GM10248 (cell line): ENCODE measurements at places on chromosomes 13 and 19.

DNA sequence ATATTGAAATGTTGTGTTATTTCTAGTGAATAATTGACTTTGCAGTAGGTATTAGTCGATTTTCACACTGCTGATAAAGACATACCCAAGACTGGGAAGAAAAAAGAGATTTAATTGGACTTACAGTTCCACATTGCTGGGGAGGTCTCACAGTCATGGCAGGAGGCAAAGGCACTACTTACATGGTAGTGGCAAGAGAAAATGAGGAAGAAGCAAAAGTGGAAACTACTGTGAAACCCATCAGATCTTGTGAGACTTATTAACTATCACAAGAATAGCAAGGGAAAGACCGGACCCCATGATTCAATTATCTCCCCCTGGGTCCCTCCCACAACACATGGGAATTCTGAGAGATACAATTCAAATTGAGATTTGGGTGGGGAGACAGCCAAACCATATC, 9.9 kb upstream of the C5AR2 start:
- no peak for DNase-seq

DNA sequence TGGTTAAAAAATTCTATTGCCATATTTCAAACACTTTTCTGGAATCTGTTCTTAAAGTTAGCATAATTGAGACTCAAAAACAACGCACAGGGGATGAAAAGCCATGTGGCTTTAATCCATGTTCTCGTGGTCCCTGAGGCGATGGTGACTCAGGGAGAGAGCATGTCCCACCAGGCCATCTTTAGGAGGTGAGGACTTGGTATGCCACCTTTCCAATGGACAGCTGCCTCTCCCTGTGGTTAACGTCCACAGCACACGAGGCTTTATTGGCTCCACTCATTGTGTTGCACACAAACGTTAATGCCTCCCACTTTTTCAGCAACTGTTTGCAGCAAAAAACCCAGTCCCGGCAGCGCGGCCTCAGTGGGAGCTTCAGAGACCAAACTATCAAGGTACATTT, 51.4 kb downstream of the EFNB2 start:
- DNase-seq: no peak

DNA sequence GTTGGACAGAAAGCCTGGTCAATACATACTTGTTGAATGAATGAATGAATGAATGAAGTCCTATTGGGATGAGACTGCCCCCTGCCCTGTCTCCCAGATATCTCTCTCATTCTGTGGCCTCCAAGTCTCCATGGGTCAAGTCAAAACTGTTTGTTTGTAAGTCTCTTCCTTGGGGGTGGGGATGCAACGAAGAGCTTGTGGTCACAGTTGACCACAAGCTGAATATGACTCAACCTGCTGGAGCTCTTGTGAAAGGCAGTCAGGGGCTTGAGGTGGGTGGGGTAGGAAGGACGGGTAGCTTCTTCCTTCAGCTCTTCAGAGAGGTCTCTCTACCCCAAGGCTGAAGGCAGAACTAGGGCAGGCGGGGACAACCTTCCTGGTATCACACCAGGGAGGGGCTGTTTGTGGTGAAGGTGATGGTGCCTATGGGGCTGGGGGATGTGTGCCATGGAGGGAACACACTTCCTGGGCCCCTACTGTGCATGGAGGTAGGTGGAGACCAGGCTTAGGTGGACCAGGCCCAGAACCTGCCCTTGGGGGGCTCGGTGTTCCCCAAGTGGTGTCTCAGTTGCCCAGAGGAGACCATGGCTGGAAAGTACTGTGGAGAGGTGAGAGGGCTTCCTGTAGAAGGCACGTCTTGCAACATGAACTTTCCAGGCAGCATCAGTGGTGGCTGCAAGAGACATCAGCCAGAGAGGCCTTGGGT, 8.0 kb downstream of the MYO1F start:
- peak; percentile 86 for DNase-seq

DNA sequence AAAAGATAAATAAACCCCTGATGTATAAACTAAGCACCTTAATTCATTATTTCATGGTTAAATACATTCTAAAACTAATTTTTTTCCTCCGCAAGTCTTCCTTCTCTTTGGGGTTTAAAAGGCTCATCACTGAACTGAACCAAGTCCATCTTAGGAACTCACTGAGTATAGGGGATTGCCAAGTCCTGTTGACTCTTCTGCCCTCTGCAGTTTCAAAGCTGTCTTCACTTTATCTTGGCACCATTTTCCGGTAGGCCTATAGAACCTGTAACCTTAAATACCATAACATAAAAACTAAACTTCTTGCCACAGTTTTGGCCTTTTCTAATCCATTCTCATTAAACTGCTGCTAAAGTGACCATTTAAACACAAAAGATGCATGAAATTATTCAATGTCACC, 66.5 kb upstream of the USPL1 start:
- DNase-seq: peak; percentile 45

GRCh38 chr19:16325161-16325527, 518 bp downstream of the KLF2 start:
- no peak for DNase-seq

- DNase-seq: no peak
Observed at GRCh38 chr13:51731759-51732158, 72.2 kb downstream of the DHRS12 start.

- no peak for DNase-seq
Observed at GRCh38 chr13:22027566-22027965, 356.7 kb downstream of the FGF9 start.

DNA sequence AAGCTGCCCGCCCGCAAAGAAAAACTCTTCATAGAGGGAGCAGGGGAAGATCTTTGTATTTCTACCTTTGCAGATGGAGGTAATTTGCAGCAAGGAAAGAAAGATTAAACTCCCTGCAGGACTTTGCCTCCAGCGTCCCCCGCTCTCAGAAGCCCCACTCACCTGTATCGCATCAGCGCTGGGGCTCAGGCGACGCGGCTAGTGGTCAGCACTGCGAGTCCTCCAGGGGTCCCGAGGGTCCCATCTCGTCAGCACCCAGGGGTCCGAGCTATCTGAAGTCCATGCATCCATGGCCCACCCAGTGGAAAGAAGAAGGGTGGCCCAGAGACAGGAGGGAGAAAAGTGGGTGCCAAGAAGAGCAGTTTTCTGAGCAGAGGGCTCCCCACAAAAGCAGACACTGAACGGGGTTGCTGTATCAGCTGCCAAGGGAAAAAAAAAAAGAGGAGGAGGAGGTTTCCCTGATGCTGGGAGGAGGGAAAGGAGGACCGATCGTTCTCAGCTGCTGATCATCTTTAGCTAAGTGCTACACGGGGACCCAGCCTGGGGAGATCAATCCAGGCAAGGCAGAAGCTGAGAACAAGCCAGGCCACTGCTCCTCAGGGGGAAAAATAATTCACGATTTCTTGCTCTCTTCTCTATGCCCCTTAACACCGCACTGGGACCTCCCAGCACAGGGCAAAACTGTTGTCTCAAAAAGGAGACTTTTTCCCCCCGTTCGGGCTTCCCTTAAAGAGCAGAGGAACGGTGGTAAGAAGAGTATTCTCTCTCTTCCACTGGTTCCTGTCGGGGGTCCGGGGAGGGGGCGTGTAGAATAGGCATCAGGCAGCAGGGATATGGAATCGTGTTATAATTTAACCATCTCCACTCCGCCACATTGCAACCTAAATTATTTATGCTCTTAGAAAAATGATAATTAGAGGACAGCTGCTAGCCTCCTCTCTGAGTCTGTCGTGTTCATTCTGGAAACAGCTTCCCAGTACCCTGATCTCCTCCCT, 117.7 kb upstream of the CACNA1A start:
- no peak for DNase-seq

- DNase-seq: no peak
Observed at GRCh38 chr19:14954071-14954655, 12.9 kb downstream of the OR7C2 start.

GRCh38 chr13:26971990-26972887, 199.4 kb downstream of the USP12 start:
- DNase-seq: peak; percentile 47

DNA sequence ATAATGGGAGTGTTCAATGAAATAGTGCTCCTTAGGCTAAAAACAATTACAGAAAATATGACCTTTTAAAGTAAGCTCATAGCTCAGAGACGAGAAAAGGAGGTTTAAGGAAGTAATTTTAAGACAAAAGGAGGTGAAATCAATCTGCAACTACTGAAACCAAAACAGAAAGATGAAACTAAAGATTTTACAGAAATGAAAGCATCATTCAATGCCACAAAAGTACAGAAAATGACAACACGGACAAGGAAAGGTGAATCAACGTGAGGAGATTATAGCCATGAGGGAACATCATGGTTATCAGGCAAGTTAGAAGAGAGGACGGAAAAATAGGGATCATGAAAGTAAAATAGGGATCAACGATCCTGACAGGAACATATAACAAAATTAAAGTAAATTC, 745.2 kb downstream of the PCDH17 start:
- peak; percentile 4 for DNase-seq

GRCh38 chr13:77502104-77502720, 33.3 kb upstream of the SCEL start:
- peak; percentile 29 for DNase-seq

- no peak for DNase-seq
Observed at GRCh38 chr13:85377783-85378182, 421.4 kb downstream of the SLITRK6 start.

- DNase-seq: no peak
Observed at GRCh38 chr13:92873029-92873428, 353.6 kb upstream of the GPC6 start.

- no peak for DNase-seq
Observed at GRCh38 chr19:33789344-33789743, 7.3 kb upstream of the KCTD15 start.

DNA sequence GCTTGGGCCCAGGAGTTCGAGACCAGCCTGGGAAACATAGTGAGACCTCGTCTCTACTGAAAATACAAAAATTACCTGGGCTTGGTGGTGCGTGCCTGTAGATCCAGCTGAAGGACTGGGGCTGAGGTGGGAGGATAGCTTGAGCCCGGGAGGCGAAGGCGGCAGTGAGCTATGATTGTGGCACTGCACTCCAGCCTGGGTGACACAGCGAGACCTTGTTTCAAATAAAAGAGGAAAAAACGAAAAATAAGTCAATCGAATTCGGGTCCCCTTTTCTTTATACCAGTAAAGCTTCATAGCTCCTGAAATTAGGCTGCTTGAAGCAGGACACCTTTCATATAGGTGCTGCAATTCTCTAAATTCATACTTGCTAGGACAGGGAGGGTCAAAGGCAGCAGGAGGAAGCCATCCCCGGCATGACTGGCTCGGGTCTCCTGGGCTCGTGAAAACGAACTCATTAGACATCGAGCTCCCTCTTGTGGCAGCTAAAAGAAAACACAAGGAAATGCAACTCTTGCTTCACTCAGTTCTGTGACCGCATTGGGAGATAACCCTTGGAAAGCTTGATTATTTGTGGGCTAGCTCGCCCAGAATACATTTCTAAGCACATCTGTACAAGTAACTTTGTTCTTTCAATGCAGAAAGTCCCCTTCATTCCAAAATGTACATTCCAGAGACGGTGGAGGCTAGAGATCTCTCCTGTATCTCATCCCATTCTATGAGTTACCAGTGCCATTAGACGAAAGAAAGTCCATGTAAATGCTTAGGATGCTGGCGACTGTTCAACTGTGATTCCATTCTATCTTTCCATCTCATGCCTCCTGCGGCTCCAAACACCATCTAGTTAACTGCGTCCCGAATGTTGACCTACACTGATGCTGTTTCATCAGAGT, 16.8 kb downstream of the FPR2 start:
- peak; percentile 53 for DNase-seq

DNA sequence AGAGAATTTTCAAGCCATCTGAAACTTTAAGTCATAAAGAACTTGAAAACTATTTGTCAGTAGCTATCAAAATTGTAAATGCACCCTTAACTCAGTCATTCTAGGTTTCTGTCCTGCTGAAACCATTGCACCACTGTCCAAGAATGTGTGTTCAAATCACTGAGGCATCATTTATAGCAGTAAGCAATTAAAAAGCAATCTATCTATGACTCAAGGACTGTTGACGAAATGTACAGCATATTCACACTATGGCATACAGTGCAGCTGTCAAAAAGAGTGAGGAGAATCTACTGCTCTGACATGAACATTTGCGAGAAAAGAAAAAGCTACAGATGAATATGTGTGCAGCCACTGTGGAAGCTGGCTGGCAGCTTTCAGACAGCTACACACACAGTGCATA, 71.2 kb downstream of the ING1 start:
- DNase-seq: no peak

DNA sequence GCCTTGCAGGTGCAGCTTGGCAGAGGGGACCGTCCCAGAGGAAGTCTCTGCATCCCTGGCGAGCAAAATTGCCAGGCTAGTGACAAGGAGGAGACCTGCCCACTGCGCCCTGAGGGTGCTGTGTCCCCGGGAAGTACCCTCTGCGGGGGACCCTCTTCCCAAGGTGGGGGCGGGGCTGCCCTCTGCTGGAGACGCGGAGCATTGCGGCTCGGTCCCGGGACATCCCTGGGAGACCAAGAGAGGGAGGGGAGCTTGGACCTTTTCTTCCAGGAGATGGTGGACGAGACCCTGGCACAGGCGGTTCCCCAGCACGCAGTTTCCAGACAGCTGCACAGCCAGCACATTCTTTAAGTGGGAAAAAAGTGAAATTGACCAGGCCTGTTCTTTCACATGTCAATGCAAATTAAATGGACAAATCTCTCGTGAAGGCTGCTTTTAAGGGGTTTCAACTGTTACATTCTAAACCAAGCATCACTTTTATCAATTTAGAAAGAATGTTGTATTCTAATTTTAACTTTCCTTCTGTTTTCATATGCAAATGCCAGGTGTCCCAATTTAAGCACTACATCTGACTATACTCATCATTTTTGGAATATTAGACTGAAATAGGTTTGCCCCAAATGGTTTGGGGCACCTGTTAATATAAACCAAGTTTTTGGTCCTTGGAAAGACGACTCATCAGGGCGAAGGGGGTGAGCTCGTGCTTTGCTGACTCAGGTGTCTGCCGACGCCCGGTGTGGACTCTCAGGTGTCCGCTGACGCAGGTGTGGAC, 60.7 kb downstream of the MCF2L start:
- DNase-seq: peak; percentile 63

DNA sequence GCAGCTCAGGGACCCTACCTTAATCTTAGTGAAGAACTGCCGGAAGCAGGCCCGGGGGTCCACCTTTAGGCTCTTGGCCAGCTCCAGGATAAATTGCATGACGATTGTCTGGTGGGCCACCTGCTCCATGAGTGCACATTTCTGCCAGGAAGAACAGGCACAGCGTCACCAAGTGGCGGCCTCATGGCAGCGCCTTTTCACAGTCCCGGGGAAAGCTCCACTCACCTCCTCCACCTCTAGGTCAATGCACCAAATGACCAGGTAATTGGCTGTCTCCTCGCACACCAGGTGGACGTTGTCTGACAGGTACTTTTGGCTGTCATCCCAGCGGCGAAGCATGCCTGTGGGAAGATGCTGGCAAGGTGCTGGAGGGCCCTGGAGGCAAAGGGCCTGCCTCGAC, 8.3 kb downstream of the CDC37 start:
- peak; percentile 5 for DNase-seq

- DNase-seq: no peak
Observed at GRCh38 chr13:66367356-66367755, 862.8 kb downstream of the PCDH9 start.

GRCh38 chr13:77521595-77522367, 13.7 kb upstream of the SCEL start:
- no peak for DNase-seq
